Cortex of kidney (tissue), 1 donor: ENCODE measurements at places on chromosomes 2 and 18.

DNA sequence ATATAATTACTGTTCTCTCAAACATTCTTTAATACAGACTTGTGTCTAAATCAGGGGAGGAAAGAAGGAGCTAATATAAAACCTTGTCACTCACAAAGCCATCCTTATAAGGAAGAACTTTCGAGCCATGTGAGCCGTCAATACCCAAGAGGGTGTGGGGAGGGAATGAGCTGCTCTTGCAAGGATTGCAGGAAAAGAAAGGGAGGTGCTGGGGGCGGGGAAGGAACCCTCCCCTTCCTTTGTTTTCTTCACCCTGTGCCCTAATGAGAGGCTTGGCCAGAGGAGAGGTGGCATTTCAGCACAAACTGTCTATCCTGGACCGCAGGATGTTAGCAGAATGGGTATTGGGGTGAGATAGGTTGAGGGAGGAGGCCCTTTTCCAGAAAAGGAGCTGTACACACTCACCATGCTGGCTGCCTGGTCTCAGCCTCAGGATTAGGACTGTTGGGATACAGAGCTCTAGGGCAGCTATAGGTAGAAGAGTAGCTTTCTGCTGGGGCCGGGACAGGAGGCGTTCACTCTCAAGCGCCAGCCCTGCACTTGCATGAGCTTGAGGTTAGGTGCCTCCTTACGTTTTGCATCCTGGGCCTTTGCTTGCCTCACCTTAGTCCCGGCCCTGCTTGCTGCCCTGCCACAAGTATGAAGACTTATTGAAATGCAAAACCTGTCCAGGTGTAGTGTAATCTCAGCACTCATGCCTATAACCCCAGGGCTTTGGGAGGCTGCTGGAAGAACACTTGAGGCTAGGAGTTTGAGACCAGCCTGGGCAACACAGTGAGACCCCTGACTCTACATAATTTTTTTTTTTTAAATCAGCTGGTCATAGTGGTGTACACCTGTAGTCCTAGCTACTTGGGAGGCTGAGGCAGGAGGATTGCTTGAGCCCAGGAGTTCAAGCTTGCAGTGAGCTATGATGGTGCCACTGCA lies 190.5 kb downstream of the LOXHD1 start:
- DNase-seq: no peak

GRCh38 chr2:160869411-160869810 lies 290.8 kb upstream of the TANK start:
- DNase-seq: no peak

- DNase-seq: no peak
Observed at GRCh38 chr2:43925431-43925830, 70.4 kb downstream of the LRPPRC start.

DNA sequence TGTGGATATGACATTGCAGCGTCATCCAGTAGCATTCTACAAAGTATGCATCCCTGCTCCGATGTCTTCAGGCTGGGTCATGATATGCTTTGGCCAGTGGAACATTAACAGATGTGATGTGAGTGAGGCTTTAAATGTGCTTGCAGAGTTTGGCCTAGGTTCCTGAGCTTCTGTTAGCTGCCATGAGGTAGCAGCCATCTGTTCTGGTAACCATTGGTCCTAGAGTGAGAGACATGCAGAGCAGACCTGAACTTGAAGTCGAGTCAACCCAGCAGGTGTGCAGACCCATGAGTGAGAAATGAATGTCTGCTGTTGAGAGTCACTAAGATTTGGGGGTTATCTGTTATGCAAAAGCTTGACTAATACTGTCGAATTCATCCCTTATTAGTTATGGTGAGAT lies 73.8 kb upstream of the NABP1 start:
- DNase-seq: no peak

DNA sequence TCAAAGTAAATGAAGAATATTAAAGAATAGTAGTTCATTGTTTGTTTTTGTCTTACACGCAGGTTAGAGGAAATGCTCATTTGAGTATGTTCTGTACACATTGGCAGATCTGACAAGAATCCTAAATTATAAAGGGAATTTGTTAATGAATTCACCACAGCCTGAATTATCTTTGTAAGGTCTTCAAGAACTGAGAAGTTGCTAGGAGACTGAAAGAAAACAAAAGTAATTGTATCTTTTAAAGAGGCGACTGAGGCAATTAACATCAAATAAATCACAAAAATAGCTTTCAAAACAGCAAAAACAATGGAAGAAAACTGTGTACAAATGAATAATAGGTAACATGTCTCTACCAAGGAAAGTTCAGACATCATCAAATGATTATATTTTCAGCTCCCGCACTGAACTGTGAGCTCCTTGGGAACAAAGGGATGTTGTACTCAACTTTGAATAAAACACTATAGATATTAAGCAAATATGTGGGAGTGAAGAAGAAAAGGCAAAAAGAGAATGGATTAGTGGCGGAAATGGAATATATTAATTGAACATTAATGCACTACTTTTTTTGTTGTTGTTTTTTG lies 51.7 kb upstream of the ATIC start:
- DNase-seq: no peak

GRCh38 chr2:16665748-16666448 lies at the start of gene CYRIA:
TSS of gene CYRIA (minus strand) at chr2:16665834. CDS start at chr2:16588119, 77,715 bp downstream.
- no peak for DNase-seq

DNA sequence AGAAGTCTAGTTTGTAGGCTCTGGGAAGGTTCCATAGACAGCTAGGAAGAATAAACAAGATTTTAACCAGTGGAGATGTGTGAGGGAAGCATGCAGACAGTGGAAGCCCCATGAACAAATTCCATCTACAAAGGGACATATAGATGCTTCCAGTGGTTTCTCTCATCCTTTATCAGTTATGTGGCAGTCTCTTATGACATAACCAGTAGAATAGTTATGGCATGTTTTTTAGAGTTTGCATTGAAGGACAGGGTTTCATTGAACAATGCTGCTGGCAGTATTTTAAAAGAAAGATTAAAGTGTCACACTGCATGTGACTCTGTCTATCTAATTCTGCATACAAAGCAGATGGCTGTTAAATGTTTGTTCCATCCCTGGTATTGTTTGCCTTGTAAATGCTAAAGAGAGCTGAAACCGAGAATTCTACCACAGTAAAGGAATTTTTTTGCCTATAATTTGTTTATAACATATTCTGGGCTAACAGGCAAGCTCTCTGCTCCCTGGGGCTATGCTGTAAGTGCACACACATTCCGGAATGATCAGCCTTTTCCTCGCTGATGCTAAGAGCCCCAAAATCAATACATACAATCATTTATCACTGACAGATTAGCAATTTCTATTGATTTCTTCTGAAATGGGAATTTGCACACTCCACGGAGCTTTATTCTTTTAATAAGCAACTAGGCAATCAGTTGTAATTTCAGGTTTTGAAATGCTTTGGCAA lies 76.8 kb upstream of the PELI1 start:
- no peak for DNase-seq

DNA sequence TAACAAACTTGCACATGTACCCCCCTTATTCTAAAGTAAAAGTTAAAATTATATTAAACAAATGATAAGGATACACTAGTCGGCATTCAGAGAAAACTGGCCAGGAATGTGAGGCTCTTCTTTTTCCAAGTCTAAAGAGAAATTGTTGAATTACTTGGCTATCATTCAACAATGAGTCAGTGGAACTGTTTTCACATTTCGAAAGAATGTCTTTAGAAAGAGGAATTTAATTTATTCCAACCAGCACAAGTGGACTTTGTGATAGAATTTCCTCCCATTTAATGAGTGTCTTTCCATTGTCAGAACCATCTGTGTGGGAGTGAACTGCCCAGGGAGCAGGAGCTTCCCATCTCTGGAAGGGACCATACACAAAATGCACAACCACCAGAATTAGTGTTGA lies 792.2 kb downstream of the EPHA4 start:
- no peak for DNase-seq

GRCh38 chr2:159913900-159914299 lies 115.9 kb upstream of the CD302 start:
- no peak for DNase-seq

DNA sequence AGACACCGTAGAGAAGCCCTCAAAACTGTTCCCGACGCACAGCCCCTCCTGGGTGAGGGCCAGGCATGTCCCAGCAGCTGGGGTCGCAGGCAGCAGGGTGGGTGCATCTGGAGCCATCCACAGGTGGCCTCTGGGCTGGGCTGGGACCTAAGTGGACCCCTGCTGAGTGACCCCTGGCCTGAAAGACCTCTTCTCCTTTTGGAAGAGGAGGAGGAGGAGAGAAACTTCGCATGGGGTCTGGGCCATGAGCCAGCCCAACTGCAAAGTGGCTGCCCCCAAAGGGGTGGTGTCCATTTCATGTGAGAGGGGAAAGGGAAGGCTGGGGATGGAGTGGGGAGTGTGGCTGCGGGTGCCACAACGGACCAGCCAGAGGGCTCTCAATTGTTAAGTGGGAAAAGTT lies 25.1 kb downstream of the ANO7 start:
- no peak for DNase-seq

DNA sequence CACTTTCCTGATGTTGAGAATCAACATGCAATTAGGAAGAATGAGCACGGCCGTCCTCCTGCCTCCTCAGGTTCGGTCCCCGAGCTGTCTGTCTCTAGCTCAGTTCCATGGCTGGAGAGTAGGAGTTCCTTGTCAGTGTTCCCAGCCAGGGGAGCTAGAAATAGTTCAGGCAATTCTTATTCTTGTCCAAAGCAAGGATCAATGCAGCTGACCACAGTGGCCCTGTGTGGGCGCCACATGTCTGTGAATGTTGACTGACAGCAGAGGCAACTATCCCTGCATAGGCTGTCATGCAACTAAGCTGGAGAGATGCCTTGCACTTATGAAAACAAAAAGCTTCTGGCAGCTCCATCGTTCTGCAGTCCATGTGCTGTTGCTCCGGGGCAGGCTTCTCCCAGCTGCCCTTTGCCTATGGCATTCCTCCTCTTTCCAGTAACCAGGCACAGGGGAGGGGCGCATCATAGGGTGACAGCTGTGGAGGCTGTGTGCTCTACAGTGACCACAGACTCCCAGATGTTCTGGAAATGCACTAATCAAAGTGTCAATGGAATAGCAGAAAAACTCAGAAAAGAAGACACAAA lies 58.7 kb downstream of the PDCL3 start:
- DNase-seq: no peak

DNA sequence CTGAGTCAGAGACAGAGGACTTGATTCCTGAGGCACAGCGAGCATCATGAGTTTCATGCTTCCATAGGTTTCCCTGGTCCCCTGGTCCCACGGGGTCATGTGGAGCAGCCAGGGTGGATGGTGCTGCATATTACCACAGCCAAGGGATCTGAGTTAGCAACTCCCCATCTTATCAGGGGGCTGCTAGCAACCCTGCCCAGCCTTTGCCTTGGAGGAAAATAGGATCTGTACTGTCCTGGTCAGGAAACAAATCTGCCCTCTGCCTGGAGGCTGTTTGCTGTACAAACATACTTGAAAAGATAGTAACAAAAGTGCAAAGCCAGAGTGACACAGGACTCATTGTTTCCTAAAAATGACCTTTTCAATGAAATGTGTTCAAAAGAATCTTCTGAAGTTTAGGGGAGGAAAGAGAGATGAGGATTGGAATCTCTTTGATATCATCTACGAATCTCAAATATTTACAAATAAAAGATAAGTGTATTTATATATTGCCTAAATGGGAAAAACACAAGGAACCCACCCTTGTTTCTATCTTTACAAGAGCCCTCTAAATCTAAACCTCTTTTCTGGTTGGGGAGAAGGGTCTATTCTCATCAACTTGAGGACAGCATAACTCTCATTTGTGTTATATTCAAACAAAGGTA lies 194.8 kb downstream of the CD226 start:
- DNase-seq: no peak

GRCh38 chr2:146386096-146386495 lies 1458.7 kb upstream of the ACVR2A start:
- no peak for DNase-seq

GRCh38 chr18:61435064-61435652 lies 101.9 kb downstream of the CDH20 start:
- DNase-seq: no peak

DNA sequence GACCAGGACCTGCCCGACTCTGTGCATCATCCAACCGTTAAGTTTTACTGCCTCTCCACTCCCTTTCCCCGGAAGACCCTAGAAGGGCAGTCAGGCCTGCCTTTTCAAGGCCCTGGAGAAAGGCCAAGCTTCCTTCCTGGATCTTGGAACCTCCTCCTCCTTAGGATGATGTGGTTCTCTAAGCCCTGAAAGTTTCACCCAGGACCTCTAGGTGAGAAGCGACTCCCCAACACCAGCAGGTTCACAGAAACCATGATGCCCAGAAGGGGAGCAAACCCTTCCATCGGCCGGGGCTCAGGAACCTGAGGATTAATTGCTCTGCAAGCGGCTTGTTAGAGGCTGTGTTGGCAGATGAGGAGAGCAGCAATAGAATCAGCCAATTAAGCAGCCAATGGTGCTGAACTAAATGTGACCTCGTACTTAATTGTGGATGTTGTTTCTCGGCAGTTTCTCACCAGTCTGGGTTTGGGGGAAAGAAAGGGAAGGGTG lies 94.2 kb upstream of the FZD7 start:
- no peak for DNase-seq

DNA sequence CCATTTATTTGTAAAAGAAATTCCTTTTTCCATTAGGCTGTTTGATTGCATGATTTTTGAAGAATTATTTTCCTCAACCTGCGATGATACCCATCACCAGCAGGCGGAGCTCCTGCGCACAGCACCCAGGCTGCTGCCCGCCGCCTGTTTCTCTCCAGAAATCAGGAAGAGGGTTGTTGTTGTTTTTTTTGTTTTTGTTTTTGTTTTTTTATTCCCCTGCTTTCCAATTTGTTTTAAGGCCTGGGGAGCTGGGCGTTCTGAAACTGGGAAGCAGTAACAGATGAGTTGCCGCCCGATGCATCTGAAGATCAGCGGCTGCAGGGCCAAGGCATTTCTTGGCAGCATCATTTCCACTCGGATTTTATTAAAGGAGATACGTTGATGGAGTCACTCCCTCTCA lies 132.1 kb downstream of the MBP start:
- DNase-seq: no peak

DNA sequence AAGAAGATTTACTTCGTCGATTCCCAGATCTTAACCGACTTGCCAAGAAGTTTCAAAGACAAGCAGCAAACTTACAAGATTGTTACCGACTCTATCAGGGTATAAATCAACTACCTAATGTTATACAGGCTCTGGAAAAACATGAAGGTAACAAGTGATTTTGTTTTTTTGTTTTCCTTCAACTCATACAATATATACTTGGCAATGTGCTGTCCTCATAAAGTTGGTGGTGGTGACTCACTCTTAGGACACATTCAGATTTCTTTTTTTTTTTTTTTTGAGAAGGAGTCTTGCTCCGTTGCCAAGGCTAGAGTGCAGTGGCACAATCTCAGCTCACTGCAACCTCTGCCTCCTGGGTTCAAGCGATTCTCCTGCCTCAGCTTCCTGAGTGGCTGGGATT lies 26.8 kb downstream of the MSH2 start:
- DNase-seq: no peak

GRCh38 chr2:217269701-217270484 lies 410.0 kb upstream of the TNP1 start:
- DNase-seq: no peak
